ENCODE measurements at places on chromosomes 4 and X. TPM values are rescaled to one million over a fixed set of nuclear protein-coding genes. Genes with fewer than 3 reads are reported as not detected.

- no peak overlapping the region for H3K4me3 ChIP-seq
- H3K27me3 ChIP-seq = no peaks in the 10 kb centered on the region
- no peak overlapping the region for H3K27ac ChIP-seq
- H3K36me3 ChIP-seq = no peaks in the 10 kb centered on the region
- H3K4me1 ChIP-seq = no peaks in the 10 kb centered on the region
- no peak for DNase-seq
These were observed 540.3 kb upstream of the GALNT7 start for GRCh38 chr4:172628263-172628662.

GRCh38 chr4:142420311-142421095 lies 425.6 kb downstream of the INPP4B start:
- H3K4me1 ChIP-seq = peaks cover 46% of the 10 kb centered on the region
- no peak overlapping the region for H3K4me3 ChIP-seq
- H3K27ac ChIP-seq = no peak overlapping the region

DNA sequence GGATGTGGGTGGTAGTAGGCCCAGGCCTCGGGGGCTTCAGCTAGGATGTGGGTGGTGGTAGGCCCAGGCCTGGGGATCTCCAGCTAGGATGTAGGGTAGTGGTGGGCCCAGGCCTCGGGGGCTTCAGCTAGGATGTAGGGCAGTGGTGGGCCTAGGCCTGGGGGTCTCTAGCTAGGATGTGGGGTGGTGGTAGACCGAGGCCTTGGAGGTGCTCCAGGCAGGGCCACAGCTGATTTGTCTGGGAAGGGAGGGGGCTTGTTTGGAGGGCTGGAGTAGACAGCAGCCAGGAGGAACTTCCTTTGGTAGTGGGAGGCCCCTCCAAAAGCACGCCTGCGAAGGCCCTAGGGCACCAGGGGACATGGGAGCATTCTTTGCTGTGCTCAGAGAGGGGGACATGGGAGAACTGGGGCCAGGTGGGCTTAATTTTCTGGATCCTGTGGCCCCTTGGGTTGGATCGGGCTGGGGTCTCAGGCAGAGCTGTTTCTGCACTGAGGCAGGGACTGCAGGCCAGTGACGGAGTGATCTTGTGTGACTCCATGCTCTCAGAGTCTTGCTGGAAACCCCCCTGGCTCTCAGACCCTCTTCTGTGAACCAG lies 3.3 kb upstream of the SPON2 start:
- peaks cover 6% of the 10 kb centered on the region for H3K36me3 ChIP-seq
- peaks cover 5% of the 10 kb centered on the region for H3K4me1 ChIP-seq
- H3K27ac ChIP-seq = no peak overlapping the region
- peaks cover 21% of the 10 kb centered on the region for H3K27me3 ChIP-seq
- H3K4me3 ChIP-seq = no peak overlapping the region

- no peak overlapping the region for H3K27ac ChIP-seq
- no peak for DNase-seq
- no peaks in the 10 kb centered on the region for H3K27me3 ChIP-seq
- H3K4me1 ChIP-seq = peaks cover 26% of the 10 kb centered on the region
- H3K36me3 ChIP-seq = peaks cover 3% of the 10 kb centered on the region
These were observed 23.5 kb downstream of the OCIAD1 start for GRCh38 chr4:48854395-48854683.

DNA sequence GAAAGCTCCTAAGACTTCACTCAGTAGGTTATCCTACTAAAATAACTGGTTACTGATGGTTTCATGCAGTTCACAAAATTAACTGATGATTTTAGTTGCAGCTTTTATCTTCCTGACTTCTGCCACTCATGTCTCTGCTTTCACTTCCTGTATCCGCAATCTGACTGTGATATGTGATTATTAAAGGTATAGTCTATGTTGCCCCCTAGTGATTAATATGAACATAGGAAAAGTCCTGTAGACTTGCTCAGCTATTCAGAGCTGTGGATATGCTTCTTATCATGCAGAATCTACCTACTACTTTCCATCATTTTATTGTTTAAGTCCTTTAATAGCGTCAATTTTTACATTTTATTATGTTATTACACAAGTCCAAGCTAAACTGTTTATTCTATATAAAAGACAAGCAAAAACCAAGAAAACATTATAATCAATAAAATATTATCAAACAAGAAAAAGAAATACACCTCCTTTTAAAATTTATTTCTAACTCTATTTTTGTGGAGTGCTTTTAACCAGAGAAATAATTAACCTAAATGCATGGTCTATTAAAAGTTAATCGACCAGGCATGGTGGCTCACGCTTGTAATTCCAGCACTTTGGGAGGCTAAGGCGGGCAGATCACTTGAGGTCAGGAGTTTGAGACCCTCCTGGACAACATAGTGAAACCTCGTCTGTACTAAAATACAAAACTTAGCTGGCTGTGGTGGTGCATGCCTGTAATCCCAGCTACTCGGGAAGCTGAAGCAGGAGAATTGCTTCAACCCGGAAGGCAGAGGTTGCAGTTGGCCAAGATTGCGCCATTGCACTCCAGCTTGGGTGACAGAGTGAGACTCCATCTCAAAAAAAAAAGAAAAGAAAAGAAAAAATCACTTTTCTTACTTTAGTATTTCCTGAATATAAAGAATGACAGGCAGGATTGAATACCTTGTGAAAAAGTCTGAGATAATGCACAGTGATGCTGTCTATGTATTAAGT lies 40.4 kb upstream of the TLR2 start:
- no peak overlapping the region for H3K4me3 ChIP-seq
- no peaks in the 10 kb centered on the region for H3K36me3 ChIP-seq
- no peaks in the 10 kb centered on the region for H3K27me3 ChIP-seq
- no peak for DNase-seq
- H3K4me1 ChIP-seq = peaks cover 36% of the 10 kb centered on the region

DNA sequence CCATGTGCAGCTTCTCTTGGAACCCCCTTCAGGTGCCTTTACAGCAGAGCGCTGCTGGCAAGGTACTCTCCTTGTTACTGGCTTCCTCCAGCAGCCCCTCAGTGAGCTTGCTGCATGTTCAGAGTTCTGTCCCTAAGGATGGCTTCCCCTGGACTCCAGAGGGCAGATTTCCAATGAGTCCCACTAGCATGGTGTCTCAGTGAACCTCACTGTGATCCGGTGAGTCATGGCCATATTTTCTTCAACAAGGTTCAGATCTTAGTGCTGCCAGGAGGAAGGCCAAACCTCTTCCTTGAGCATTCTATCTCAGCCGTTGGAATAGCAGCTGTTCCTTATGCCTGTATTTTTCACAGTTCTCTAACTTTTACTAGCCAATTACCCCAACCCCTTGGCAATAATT lies 98.8 kb downstream of the CASK start:
- no peak for DNase-seq
- H3K27me3 ChIP-seq = no peaks in the 10 kb centered on the region
- H3K36me3 ChIP-seq = peaks cover 7% of the 10 kb centered on the region
- peak overlapping the region; percentile 37 for H3K27ac ChIP-seq

DNA sequence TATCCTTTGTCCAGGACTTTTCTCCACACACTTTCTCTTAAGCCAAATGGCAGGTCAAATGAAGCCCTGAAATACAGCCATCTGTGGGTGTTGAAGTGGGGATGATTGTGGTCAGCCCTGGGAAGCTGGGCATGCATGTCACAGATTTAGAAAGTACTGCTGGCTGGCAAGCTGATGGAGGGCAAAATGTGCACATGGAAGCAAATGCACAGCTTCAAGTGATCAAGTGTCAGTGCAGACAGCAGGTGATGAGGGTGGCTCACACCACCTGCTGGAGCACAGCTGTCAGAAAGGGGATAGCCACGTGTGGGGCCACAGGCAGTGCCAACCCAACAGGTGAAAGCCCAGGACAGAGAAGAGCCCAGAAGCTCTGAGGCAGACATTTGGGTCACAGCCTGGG lies 40.3 kb upstream of the ATXN3L start:
- peaks cover 18% of the 10 kb centered on the region for H3K27me3 ChIP-seq
- no peak overlapping the region for H3K27ac ChIP-seq
- H3K4me3 ChIP-seq = no peak overlapping the region
- H3K36me3 ChIP-seq = no peaks in the 10 kb centered on the region

DNA sequence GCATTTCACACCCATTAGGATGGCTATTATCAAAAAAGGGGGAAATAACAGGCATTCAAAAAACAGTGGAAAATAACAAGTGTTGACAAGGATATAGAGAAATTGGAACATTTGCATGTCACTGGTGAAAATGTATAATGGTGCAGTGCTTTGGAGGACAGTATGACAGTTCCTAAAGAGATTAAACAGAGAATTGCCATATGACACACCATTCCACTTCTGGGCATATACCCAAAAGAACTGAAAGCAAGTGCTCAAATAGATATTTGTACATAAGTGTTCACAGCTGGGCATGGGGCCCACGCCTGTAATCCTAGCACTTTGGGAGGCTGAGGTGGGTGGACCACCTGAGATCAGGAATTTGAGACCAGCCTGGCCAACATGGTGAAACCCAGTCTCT lies 348.1 kb downstream of the NR3C2 start:
- H3K27ac ChIP-seq = no peak overlapping the region
- DNase-seq = no peak
- no peaks in the 10 kb centered on the region for H3K36me3 ChIP-seq
- H3K27me3 ChIP-seq = no peaks in the 10 kb centered on the region
- H3K4me3 ChIP-seq = no peak overlapping the region

DNA sequence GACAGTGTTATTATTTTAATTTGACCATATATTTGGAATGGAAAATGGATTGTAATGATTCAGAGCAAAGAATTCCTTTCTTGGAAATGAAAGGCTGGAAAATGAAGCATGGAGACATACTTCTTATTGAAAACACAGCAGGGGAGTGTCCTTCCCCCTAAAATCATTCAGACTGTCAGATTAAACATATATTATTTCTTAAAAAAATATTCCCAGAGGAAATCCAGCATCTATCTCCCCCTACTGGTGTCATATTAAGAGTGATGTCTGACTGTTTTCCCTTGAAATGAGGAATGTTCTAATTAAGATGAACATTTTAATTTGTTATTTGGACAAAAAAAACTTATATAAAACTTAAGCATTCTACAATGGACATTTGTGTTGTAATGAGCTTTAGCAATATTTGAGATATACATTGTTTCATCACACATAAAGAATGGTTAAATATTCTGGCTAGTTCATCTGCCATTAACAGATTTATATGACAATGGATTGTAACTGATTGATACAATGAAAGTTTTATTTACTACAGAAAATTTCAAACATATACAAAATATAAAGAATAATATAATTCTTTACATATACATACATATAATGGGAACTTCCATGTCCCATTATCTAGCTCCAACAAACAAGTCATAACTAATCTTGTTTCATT lies 264.6 kb downstream of the SPRY1 start:
- DNase-seq = no peak
- peaks cover 6% of the 10 kb centered on the region for H3K36me3 ChIP-seq
- H3K4me1 ChIP-seq = peaks cover 22% of the 10 kb centered on the region
- H3K4me3 ChIP-seq = no peak overlapping the region
- H3K27me3 ChIP-seq = peaks cover 36% of the 10 kb centered on the region

DNA sequence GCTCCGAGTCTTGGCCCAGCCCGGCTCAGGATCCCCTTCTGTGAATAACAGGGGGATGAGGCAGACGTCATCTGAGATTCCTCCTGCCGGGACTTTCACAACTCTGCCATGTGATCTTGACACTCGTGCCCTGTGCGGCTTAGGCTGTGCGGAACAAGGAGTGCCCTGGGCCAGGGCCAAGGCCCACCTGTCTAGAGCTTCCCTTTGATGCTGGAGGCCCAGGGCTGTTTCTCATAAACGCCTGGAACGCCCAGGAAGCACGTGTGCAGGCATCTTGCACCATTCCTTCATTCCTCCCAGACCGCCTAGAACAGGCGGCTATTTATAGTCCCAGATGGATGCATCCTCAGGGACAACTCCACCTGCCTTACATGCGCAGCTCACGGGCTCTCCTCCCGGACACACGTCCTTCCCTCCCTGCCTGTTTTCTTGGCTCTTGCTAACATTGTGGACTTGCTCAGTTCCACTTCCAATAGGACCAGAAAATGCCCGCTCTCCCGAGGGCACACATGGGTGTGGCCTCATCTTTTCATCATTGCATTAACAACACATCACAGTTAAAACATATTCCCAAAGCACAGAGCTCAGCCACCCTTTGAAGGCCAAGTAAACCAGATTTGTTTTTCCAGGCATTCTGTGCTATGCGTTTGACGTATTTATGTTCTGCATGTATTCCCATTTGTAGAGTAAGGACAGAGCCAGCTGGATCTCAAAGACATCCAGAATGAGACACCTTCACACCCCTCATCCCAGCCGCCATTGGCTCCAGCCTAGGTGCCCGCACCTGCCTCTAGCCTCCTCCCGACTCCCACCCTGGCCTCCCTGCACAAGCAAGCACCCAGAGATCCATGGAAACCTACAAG lies 57.2 kb downstream of the ABLIM2 start:
- DNase-seq = no peak
- H3K4me1 ChIP-seq = no peaks in the 10 kb centered on the region
- no peak overlapping the region for H3K4me3 ChIP-seq
- no peaks in the 10 kb centered on the region for H3K36me3 ChIP-seq
- no peaks in the 10 kb centered on the region for H3K27me3 ChIP-seq

DNA sequence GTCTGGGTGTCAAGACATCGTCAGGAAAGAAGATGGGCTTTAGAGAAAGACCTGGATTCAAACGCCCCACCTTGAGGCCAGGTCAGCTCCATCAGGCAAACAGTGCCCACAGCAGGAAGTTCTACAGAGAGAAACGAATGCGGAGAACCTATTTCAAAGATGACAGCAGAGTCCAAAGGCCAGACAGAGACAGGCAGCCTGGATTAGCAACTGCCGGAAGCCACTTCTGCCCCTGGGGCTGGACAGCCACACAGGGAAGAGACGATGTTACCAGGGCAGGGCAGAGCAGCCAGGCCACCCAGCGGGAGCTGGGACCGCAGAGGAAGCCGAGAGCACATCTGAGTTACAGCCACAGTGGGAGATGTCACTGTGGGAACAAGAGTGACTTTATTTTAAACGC lies 1.2 kb downstream of the C4orf50 start:
- no peak overlapping the region for H3K27ac ChIP-seq
- H3K27me3 ChIP-seq = peaks cover 9% of the 10 kb centered on the region
- no peaks in the 10 kb centered on the region for H3K4me1 ChIP-seq
- no peaks in the 10 kb centered on the region for H3K36me3 ChIP-seq

DNA sequence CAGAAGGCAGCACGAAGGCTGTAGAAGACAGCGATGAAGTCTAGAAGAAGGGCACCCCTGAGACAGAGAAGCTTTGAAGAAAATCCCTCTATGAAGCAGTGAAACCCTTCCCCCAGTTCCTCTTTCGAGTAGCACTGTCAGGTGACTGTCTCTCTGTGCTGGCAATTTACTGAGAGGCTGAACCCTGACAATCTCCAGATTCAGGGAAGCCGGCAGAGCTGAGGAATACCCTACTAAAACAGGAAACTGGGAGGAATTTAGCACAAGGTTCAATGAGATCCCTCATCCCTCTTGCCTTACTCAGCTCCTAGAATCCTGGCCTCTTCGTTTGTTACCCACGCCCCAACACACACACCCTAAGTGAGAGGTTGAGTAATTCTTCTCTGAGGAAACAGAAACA lies 239.7 kb upstream of the NOCT start:
- H3K27me3 ChIP-seq = no peaks in the 10 kb centered on the region
- no peak overlapping the region for H3K27ac ChIP-seq
- no peaks in the 10 kb centered on the region for H3K4me1 ChIP-seq
- no peak overlapping the region for H3K4me3 ChIP-seq

The IL2RG gene
- total RNA-seq = 348 TPM

The BGN gene
- total RNA-seq = not detected

The SUPT20HL1 gene
- total RNA-seq = not detected

The VCX3A gene
- not detected for total RNA-seq

The UGT2B17 gene
- total RNA-seq = not detected

The TMEM187 gene
- 9.8 TPM for total RNA-seq

The SSX4 gene
- not detected for total RNA-seq

The RTL5 gene
- 0.74 TPM for total RNA-seq

The CXCL5 gene
- not detected for total RNA-seq

The GPR82 gene
- total RNA-seq = 0.19 TPM
